Activated CD4-positive, CD25-positive, alpha-beta regulatory T cell treated with anti-CD3 and anti-CD28 coated beads, Interleukin-2, amount 50 U/mL, for 24 hours (primary cell): ENCODE measurements at places on chromosomes 7 and 10.

GRCh38 chr7:29858191-29858951 lies 52.1 kb downstream of the WIPF3 start:
- ATAC-seq, result no peak

DNA sequence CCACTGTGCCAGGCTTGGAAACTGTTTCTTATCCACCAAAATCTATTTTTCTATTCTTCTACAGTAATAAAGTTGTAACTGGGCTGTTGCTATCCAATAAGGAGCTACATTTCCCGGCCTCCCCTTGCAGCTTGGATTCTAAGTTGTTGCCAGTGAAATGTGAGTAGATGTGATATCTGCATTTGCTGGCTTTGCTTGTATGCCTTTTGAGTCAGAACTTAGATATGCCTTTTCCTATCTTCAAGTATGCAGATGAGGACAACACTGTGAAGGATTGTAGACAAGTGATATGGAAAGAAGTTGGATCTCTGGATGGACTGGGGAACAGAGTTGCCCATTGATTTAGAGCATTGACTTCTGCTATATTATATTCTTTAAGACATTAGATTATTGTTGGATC lies 236.9 kb downstream of the REEP3 start:
- no peak for ATAC-seq

- no peak for ATAC-seq
Measured at GRCh38 chr10:60905580-60905979, 38.4 kb downstream of the RHOBTB1 start.

- peak; percentile 64 for ATAC-seq
Measured at GRCh38 chr7:37341033-37341630, 107.5 kb downstream of the ELMO1 start.

DNA sequence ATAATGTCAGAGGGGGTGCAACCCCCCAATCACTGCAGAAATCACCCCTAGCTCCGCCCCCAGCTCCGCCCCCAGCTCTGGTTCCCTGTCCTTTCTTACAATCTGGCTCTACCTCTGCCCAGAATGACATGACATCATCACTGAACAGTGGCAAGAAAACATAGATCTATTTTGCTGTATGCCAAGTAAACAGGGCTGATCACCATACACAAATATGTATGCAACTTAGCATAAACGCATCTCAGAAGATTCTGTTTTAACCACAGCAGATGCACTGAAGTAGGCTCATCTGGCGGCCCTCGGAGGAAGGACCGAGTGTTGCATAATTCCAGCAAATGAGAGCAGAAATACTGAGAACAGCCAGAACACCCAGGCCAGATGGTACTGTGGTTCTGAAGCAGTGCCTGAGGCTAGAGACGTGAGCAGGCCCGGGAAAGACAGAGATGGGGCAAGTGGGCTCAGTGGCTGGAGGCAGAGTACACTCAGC lies 293.3 kb upstream of the KLF14 start:
- peak; percentile 25 for ATAC-seq

- ATAC-seq, result no peak
Measured at GRCh38 chr10:123140983-123141390, 5.2 kb downstream of the HMX3 start.

GRCh38 chr7:121515229-121515628 lies 119.1 kb upstream of the FAM3C start:
- ATAC-seq, result no peak

GRCh38 chr7:133724694-133725093 lies 402.4 kb upstream of the LRGUK start:
- no peak for ATAC-seq

- ATAC-seq, result no peak
Measured at GRCh38 chr7:150363872-150364271, 4.8 kb upstream of the REPIN1 start.

- no peak for ATAC-seq
Measured at GRCh38 chr7:114986190-114987180, 64.6 kb downstream of the MDFIC start.
